Kidney epithelial cell (primary cell): ENCODE measurements at places on chromosomes 5 and 9. TPM values are rescaled to one million over a fixed set of nuclear protein-coding genes. Genes with fewer than 3 reads are reported as not detected.

The PCDHGA1 gene
- 0.67 and 0.68 TPM in 2 replicates for total RNA-seq

The TAF1L gene
- total RNA-seq, result under 0.01 TPM in 1 of 2 replicates, not detected in the other

The GOLM1 gene
- total RNA-seq, result 84.0 and 92.6 TPM in 2 replicates

The TTC16 gene
- not detected in 2 replicates for total RNA-seq

The IFNK gene
- not detected in 2 replicates for total RNA-seq

The MLANA gene
- not detected in 2 replicates for total RNA-seq

The STC2 gene
- 136 and 219 TPM in 2 replicates for total RNA-seq

The CAAP1 gene
- 26.3 and 33.4 TPM in 2 replicates for total RNA-seq

The SPATA31E1 gene
- not detected in 2 replicates for total RNA-seq

The PCDHB16 gene
- total RNA-seq, result 0.92 and 1.4 TPM in 2 replicates

The PCDHA1 gene
- total RNA-seq, result not detected in 2 replicates

The PPP2R2B gene
- total RNA-seq, result 0.62 and 1.2 TPM in 2 replicates

The PCAT7 gene
- not detected in 2 replicates for total RNA-seq

The ADRB2 gene
- total RNA-seq, result 0.75 and 1.2 TPM in 2 replicates

The IL5 gene
- not detected in 2 replicates for total RNA-seq

The NSUN2 gene
- total RNA-seq, result 50.0 and 62.8 TPM in 2 replicates

The GTF2H2 gene
- 19.0 and 20.8 TPM in 2 replicates for total RNA-seq

The KCNMB1 gene
- total RNA-seq, result 0.04 TPM in 1 of 2 replicates, not detected in the other

The AFAP1L1 gene
- 15.3 and 15.5 TPM in 2 replicates for total RNA-seq

The HAPLN1 gene
- not detected in 2 replicates for total RNA-seq

The B4GALT7 gene
- total RNA-seq, result 40.7 and 46.5 TPM in 2 replicates

The FOXD4L5 gene
- total RNA-seq, result 0.04 and 0.27 TPM in 2 replicates

The PDGFRB gene
- total RNA-seq, result 17.1 and 18.3 TPM in 2 replicates

The WWC1 gene
- total RNA-seq, result 118 and 121 TPM in 2 replicates

The SLC6A7 gene
- not detected in 2 replicates for total RNA-seq

The EIF4E1B gene
- not detected in 2 replicates for total RNA-seq

The KCNT1 gene
- not detected in 2 replicates for total RNA-seq

The OLFM1 gene
- total RNA-seq, result 0.96 and 2.1 TPM in 2 replicates

The GRXCR2 gene
- total RNA-seq, result not detected in 2 replicates

The FCN2 gene
- total RNA-seq, result not detected in 2 replicates

The SLC34A1 gene
- total RNA-seq, result not detected in 2 replicates

The PFN3 gene
- total RNA-seq, result not detected in 2 replicates

The MSMP gene
- not detected in 2 replicates for total RNA-seq

The LCP2 gene
- 0.07 and 0.13 TPM in 2 replicates for total RNA-seq

The CYSRT1 gene
- 2.1 and 3.8 TPM in 2 replicates for total RNA-seq

The NMUR2 gene
- not detected in 2 replicates for total RNA-seq

The MAMDC2 gene
- total RNA-seq, result 12.2 and 13.4 TPM in 2 replicates

The LEAP2 gene
- total RNA-seq, result 0.25 and 0.34 TPM in 2 replicates

The PCDHGA4 gene
- total RNA-seq, result 3.5 and 3.6 TPM in 2 replicates
